ENCODE measurements at places on chromosomes 4 and X. TPM values are rescaled to one million over a fixed set of nuclear protein-coding genes. Genes with fewer than 3 reads are reported as not detected.

Gene PCDH18
- total RNA-seq, result not detected

Gene ASB5
- total RNA-seq, result not detected

Gene FGA
- not detected for total RNA-seq

Gene GIMD1
- total RNA-seq, result not detected

Gene PWWP3B
- not detected for total RNA-seq

Gene TEX13B
- total RNA-seq, result not detected

Gene ADGRG2
- not detected for total RNA-seq

Gene HS3ST1
- not detected for total RNA-seq

Gene CHST7
- 9.4 TPM for total RNA-seq

Gene VCX
- not detected for total RNA-seq

Gene ZNF674
- total RNA-seq, result 1.1 TPM

Gene TMEM33
- total RNA-seq, result 24.6 TPM

Gene ZDHHC15
- total RNA-seq, result 0.06 TPM

Gene PFKFB1
- 0.25 TPM for total RNA-seq

GRCh38 chrX:43996491-43996890 is 23.3 kb upstream of the NDP start:
- DNase-seq, result no peak

DNA sequence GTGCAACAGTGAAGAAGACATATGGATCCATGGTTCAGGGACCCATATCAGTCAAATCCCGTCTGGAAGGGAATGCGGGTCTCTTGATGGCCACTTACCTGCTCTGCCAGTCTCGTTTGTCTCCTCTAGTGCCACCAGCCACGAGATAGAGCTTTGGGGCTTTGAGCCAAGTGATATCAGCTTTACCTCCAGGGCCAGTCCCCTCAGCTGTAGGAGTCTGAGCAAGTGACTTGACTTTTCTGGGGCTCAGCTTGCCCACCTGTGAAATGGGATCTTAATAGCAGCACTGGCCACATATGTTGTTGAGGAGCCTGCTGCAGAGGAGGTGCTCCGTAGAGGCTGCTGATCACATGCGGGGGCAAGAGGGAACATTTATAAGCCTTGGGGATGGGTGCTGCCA is 1.2 kb downstream of the SLC2A9 start:
- no peak for DNase-seq

GRCh38 chr4:54541426-54542118 is 116.2 kb upstream of the KIT start:
- no peak for DNase-seq

DNA sequence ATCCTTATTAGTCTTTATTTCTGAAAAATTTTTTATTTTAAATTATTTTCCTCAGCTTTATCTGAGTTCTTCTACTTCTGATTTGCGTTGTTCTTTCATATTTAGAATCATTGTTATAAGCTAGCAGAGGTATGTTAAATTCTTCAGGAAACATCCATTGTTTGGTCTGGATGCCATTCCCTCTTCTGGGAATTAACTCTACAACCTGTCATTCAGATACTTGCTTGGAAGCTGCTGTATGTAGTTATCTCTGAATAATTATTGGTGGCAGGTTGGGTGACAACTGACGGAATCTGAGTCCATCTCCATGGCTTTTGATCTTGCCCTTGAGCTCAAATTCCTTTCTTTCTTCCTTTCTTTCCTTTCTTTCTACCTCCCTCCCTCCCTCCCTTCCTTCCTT is 61.9 kb downstream of the DDIT4L start:
- no peak for DNase-seq

GRCh38 chrX:828411-828959 is 197.9 kb downstream of the SHOX start:
- no peak for DNase-seq

GRCh38 chrX:136755411-136755810 is 25.3 kb downstream of the ARHGEF6 start:
- DNase-seq, result no peak

DNA sequence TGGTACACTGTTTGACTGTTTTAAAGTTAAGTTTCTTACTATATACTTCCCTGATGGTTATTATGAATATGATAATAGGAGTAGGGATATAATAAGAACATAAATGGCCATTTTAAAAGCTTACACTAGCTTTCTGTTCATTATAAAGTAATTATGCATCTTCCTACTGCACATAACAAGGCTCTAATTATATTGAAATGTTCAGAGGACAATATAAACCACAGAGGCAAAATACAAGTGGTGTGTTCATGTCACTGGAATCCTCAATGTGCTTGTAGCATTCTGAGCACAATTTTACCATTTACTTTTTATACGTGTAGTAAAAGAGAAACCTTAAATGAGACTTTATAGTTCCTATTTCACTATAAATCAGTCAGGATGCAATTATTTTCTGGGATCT is 268.3 kb downstream of the TMA16 start:
- DNase-seq, result no peak

DNA sequence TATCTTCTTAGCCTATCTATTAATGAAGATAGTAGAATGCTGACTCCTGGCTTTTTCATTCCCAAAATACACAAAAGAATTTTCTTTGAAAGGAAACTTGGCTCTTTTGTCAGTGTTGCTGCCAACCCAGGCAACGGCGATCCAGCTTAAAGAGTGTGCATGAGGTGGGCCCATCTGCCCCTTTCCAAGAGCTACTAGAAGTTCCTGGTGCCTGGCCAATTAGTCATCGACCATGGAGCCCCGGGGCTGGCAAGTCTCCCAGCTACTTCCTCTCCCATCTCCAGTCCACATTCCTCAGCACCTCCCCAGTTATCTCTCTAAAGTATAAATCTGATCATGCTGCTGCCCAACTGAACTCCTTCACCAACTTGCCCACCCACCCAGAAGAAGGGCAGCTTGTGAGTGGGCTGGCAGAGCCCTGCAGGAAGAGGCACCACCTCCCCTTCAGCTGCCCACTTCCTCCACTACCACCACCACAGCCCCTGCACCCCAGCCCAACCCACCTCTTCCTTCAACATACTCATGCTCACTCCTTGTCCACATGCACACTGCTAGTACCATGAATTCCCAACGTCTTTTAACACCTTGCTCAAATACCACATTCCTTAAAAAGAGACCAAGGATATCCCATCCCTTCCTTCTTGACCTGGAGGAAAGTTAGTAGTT is 158.2 kb upstream of the MAP3K15 start:
- DNase-seq, result no peak

DNA sequence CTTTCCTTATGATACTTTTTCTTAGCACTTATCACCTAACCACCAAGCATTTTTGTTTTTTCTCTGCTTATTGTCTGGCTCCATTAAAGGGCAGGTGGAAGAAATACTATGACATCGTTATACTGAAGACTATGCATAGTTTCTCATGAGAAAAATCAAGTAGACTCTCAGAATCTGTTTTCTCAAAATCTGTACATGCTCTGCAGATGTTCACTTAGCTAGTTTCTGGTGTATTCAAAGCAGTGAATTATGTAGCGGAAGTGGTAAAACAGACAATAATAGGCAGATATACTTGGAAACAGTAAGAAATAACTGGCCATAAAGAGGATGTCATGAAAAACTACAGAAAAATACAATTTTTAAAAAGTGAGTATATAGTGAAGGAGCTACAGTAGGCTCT is 146.0 kb downstream of the STIM2 start:
- DNase-seq, result no peak

DNA sequence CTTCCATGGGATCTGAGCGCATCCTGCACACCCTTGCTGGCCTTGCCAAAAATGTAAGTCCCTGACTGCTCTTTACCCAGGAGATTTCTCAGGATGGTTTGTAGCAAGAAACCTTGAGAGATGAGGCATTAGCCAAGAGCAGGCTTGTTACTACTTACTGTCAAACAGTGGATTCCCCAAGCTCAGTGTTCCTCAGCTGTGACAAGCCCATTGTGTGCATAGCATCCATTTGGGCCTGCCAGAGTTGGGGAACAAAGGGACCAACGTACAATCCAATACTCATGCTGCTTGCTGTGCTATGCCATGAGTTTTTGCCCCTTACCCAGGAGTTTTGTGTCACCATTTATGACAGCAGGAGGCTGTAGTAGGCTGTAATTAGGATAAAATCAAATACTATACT is 267.6 kb downstream of the TENM3 start:
- no peak for DNase-seq

- no peak for DNase-seq
Observed at GRCh38 chr4:108385076-108385475, 216.3 kb upstream of the LEF1 start.

GRCh38 chrX:102650903-102651241 is 411 bp upstream of the GPRASP1 start:
- DNase-seq, result peak; percentile 16

DNA sequence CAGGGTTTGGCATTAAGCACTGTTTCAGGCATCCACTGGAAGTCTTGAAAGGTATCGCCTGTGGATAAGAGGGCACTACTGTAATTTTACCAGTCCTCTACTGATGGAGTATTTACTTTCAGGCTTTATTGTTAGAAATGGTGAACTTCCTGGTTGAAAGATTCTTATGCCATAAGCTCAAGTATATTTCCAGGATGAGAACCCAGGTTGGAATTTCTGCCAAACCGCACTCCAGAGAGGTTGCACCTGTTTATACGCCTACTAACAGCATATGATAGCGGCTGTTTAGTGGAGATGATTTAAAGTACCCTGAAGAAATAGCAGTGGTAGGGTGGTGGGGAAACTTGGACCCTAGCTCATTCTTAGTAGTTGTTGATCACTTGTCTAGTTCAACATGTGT is 9.9 kb downstream of the FNIP2 start:
- no peak for DNase-seq

GRCh38 chrX:151746502-151746901 is 12.0 kb downstream of the CNGA2 start:
- DNase-seq, result no peak

DNA sequence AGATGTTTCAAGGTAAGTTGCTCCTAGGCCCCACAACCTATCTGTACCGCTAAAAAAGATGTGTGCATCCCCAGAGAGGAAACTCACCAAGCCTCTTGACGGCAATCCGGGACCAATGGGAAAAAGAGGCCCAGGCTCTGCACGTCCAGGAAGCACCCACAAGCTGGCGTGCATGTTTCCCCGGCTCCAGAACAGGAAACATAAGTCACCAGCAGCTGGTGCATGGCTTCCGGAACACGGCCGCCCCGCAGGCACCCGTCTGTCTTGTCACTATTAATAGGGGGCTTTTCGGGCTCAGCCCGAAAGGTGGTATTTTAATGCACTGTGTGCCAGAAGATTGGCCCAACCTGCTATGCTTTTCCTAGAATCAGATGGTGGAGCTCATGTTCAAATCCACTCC is 22.2 kb downstream of the CRMP1 start:
- no peak for DNase-seq

- DNase-seq, result no peak
Observed at GRCh38 chr4:151013944-151014343, 1.1 kb downstream of the LRBA start.

- no peak for DNase-seq
Observed at GRCh38 chrX:40922307-40922706, 162.9 kb upstream of the USP9X start.

- DNase-seq, result no peak
Observed at GRCh38 chrX:110268886-110269285, 49.0 kb downstream of the AMMECR1 start.

DNA sequence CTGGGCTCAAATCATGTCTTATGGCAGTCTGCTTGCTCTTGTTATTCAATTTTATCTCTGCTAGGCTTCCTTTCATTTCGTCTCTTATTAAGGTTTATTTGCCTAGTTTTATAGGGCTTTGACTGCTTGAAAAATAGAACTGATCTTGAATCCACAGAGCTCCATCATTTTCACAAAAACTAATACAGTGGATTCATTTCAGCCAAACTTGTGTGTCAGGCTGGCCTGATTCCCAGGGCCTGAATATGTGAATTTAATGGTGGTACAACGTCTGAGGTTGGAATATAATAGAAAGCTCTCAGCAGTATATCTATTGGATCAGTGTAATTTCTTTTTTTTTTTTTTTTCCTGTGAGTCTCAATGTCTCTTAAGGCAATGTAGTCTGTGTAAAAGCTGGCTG is 123.3 kb downstream of the POU4F2 start:
- no peak for DNase-seq

DNA sequence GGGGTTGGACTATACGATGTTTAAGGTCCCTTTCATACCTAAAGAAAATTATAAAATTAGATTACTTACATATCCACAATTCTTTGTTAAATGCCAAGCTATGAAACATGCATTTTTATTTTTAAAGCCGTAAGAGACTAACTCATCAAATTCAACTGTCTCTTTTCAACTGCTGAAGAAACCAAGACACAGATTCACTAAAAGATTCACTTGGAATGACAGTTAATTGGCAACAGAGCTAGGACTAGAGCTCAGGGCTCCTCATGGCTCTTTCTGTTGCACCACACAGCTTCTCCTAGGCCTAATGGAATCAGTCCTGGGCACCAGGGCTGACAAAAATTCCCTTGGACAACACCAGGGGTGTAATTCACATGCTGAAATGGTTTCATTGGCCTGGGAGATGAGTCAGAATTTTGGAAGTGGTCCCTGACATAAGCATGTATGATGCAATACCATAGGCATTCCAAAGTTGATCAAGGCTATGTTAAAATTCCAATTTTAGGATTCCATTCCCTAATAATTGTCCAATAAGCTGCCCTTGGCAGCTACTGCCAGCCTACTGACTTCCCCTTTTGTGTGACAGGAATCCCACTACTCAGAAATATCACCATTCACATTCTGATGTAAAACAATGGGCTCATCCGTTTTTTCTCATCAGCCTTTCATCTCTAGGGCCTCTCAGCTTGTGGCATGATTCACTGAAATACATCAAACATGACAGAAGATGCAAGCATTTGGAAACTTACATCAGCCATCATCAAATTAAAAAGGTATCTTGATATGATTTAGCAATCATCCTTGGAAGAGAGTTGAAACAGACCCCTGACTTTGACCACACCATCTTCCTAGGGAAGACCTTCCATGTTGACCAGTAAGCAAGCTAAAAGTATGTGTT is 54.2 kb downstream of the PLAC1 start:
- DNase-seq, result no peak

DNA sequence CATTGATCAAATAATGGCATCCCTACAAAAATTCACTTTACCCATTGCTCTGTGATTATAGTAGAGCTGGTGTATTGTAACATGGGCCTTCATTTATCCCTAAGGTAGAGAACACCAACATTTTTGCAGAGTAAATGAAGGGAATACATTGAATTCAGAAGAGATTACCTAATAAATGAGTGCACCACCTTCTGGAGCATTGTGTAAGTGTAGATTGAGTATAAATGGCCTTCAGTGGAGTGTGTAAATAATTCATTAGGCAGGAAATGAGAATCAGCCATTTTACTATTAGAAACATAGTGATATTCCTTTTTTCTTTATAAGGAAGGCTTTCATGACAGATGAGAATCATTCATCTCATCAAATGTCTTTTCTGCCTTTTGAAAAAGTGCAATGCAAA is 155.8 kb downstream of the FAM47B start:
- no peak for DNase-seq
